ENCODE measurements at places on chromosomes 3 and 15.

DNA sequence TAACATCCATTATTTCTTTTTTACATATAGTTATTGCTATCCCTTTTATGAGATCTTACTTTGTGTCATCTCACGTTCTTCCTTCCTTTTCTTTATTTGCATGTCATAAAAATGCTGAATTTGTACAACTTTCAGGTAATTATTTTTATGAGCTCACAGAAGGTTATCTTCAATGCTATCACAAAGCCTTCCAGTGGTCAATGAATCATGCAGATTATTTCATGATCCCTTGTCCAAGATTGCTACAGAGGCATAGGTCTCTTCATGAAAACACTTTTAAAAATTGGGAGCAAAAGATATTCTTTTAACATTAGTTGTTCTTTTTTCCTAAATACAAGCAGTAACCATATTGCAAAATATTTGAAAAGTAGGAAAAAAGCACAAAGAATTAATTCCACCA, 880.1 kb upstream of the NR2F2 start:
- DNase-seq: no peak

- no peak for DNase-seq
Observed at GRCh38 chr3:109784852-109785631, 447.7 kb upstream of the DPPA4 start.

GRCh38 chr3:45116350-45116749, 29.8 kb downstream of the CDCP1 start:
- no peak for DNase-seq

- no peak for DNase-seq
Observed at GRCh38 chr3:111758642-111759041, 100.4 kb upstream of the PHLDB2 start.

- DNase-seq: peak; percentile 61
Observed at GRCh38 chr3:32202496-32202895, 36.0 kb upstream of the CMTM8 start.

DNA sequence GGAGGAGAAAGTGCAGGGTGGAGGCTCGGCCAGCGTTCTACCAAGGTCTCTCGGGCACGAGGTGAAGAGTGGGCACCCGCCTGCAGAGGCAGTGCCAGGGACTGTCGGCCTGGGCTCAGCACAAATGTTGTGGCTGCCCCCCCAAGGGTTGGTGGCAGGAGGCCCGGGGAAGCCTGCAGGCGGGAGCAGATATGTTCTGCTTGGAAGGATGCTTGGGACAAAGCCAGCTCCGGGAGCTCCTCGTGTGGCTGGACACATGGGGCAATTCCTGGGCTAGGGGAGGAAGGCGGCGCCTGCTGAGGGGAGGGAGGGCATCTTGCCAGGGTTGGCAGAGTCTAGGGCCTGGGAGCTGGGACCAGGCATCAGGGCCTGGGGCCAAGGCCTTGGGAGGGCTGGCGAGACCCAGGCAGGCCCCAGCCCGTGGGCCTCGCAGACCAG, 30.4 kb upstream of the FBLN2 start:
- no peak for DNase-seq

DNA sequence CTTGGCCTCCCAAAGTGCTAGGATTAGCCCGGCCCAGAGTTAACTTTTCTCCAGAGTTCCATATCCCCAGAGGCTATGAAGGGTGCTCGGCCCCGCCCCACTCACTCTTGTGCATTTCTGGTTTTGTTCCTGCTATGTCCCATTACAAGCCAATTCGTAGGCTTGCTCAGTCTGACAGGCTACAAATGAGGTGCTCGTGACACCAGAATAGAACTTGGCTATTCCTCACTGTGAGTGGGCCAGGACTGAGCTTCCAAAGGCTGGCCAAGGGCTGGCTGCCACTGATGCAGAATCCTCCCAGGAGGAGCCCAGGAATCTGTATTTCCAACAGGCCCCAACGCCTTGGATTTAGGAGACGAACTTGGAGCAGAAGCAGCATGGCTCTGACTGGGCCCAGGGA, 282.7 kb upstream of the C2CD4B start:
- DNase-seq: no peak

DNA sequence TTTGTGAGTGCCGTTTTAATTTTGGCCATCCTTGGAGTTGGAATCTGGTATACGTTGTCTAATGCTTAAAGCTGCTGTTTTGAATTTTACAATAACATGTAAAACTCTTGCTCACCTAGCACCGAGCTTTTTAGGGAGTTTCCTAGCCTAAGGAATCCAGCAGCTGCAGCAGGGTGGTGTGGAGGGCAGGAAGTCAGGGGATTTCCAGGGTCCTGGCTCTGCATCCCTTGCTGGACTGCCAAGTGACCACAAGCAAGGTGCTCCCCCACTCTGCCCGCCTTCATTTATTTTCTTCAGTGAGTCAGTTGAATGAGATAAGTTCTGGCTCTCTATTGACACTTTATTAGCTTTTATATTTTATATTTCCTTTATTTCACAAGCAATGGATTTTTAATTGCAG, 113.7 kb downstream of the ATG7 start:
- DNase-seq: no peak

- DNase-seq: no peak
Observed at GRCh38 chr3:160076519-160076918, 87.9 kb downstream of the IL12A start.

DNA sequence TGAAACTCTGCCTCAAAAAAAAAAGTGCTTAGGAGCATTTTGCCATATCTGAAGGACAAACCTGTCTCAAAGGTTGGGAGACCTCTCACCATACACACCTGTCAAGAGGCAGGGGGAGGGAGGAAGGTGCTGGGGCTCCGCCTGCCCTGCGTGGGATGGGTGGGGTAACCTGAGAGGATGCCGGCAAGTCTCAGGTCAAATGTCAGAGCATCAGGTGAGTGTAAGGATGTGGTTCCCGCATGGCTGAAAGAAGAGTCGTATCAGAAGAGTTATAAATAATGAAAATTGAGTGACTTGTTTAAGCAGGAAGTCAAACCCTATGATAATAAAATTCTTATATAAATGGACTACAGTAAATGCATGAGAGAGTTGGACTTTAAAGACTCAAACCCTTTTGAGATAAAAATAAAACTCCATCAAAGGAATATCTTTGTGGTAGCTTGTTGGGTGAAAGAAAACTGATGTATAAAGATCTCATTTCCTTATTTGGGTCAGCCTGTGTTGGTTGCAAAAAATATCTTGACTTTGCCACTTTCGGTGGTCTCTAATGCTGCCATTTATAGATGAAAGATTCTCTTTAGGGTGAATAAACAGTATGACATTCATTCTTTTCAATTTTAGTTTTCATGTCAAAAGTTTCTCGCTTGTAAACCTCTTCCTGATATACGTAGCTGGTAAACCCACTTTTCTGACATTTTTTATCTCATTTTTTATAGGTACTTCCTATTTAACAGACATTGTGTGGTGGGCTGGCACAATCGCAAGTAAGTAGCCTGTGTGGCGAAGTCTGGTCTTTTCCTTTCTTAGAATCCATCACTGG, 23.8 kb downstream of the NIPA1 start:
- DNase-seq: no peak

- no peak for DNase-seq
Observed at GRCh38 chr3:185585518-185585858, 607 bp upstream of the SENP2 start.

DNA sequence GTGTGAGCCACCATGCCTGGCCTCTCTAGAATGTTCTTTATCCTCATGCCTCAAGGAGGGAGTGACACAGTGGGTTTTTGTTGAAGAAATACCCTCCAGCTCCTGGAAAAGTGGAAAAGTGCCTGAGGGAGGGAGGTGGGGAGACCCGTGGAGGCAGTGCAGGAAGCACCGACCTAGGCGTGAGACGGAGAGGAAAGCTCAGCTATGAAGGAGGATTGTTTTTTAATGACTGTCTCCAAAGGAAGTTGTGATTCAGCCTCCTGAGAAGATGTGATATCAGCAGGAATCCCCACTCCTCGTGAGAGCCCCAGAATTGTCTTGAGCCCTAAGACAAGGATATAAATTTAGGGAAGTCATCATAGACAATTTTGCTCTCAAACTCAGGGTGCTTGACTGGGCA, 21.7 kb downstream of the RPLP1 start:
- DNase-seq: no peak

- DNase-seq: no peak
Observed at GRCh38 chr3:119347036-119347435, 52.9 kb downstream of the ARHGAP31 start.

GRCh38 chr3:184726497-184726896, 14.6 kb upstream of the MAGEF1 start:
- no peak for DNase-seq

DNA sequence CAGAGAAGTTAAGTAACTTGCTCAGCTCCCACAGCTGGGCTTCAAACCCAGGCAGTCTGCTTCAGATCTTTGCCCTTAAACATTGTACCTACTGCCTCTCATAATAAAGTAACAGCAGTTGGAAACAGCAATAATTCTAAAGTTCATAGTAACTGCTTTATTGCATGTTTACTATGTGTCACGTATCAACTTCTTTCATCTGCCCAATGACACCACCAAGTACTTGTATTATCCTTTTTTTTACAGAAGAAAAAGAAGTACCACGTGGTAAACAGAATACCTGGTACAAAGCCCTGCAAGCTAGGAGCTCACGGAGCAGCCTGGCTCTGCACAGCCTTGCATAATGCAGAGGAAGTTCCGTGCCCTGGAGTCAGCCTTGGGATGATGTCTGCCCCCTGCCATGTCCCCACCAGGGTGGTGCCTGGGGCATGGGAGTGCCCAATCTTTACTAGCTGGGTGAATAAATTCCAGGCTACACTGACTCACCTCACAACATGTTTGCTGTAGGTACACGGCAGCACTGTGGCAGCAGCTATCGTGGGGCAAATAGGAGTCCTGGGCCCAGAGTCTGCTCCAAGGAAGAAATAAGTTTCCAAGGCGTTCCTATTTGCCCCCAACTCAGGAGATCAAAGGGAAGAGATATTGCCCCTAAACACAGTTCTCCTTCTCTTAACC, 77.2 kb downstream of the LDHAL6B start:
- no peak for DNase-seq

DNA sequence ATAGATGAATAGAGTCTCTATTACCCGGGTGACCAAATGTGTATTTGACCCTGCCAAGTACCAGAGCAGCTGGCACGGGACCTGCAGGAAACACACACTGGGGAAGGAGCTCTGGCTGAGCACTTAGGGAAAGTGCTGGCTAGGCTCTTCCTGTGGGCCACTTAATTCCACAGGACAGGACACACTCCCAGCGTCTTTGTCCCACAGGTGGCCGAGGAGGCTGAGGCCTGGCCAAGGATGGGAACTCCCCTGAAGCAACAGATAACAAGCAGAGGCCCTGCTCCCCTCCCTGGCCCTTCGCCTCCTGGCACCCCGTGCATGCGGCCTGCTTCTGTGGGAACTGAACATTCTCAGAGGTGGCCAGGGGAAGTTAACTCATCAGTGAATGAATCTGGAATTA, 180.8 kb downstream of the ATP10A start:
- no peak for DNase-seq

- no peak for DNase-seq
Observed at GRCh38 chr3:183884097-183884426, 618 bp downstream of the PARL start.

GRCh38 chr3:164351131-164351530, 727.2 kb downstream of the SI start:
- DNase-seq: no peak

DNA sequence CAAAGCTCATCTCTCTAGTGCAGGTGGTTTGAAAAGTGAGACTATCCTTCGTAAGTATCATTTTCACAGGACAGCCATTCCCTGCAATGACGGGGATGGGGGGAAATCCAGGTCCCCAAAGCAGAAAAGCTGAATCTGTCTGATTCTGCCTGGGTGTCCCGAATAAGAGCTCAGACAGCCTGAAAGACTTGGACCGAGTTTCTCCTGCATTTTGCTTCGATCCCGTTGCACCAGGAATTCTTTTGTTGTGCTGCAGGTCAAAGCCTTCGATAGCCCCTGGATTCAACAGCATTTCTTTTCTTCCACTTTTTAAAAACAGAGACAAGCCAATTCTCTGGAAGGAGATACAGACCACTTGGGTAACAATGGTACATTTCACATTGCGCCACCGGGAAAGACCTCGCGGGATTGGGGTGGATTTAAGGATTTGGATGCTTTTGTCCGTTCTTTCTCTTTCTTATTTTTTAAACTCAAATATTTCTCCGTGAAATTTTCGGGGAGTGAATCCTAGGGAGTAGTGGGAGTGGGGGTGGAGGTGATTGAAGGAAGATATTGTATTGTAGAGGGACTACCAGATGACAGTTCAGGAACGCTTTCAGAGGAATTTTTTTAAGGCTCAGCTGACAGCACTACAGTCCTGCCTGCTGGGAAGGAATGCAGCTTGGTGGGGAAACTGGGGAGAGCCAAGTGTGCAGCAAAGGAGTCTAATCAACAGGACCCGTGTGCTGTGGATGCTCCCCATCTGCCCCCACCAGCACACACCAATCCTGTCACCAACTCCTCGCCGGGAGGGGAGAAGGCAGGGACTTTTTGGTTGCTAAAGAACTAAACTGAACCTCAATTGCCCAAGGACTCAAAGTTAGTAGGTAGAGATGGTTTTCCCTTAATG, 2.6 kb downstream of the SLITRK3 start:
- no peak for DNase-seq

GRCh38 chr3:130576375-130577266, 59.6 kb downstream of the COL6A6 start:
- peak; percentile 9 for DNase-seq

GRCh38 chr15:100944244-100944895, 25.2 kb downstream of the LRRK1 start:
- no peak for DNase-seq

DNA sequence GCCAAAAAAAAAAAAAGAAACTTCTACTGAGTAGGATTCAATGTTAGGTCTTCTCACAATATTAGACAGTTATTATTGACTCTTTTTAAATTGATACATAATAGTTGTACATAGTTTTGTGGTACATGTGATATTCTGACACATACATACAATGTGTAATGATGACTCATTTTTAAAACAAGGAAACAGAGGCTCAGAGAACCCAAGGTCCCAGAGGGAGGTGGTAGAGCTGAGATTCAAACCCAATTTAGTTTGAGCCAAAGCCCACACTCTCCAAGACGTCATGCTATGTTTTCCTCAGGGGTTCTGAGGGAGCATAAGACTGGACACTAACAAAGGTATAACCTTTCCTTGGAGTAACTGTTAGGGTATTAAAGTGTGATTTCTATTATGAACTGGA, 40.6 kb downstream of the MYO5C start:
- peak; percentile 87 for DNase-seq

- DNase-seq: no peak
Observed at GRCh38 chr3:40961104-40961857, 238.0 kb upstream of the CTNNB1 start.

DNA sequence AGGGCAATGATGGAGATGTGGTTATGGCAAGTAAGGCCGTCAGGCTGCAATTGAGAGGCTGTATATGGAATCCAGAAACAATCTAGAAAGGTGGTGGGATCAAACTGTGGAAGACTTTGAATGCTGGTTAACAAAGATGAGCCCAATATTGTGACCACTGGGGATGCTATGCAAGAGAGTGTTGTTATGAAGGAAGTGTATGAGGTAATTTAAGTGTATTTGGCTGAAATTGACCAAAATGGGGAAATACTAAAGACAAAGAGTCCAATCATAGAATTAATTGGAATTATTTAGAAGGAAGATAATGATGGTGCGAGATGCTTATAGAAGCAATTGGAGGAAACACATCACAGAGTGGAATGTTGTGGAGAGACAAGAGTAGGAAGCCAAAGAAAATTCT, 24.5 kb downstream of the BTLA start:
- DNase-seq: no peak

- DNase-seq: no peak
Observed at GRCh38 chr15:87597346-87598052, 659.0 kb downstream of the NTRK3 start.

GRCh38 chr3:107772016-107772415, 249.3 kb downstream of the BBX start:
- peak; percentile 28 for DNase-seq

Measured in stromal cell of bone marrow (primary cell).